ENCODE measurements at places on chromosomes 2 and 18.

GRCh38 chr2:161124201-161124600, 36.0 kb upstream of the TANK start:
- DNase-seq: no peak

DNA sequence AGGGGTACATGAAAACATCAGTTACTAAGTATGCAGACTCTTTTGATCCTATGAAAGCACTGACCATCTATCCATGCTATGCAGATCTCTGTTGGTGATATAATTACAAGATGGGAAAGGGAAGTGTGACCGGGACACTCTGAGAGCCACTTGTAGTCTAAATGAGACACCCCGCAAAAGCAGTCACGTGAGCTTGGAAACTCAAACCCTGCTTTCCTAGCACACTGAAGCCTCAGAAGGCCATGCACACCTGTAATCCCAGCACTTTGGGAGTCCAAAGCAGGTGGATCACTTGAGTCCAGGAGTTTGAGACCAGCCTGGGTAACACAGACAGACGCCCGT, 137.5 kb downstream of the INO80D start:
- no peak for DNase-seq

- no peak for DNase-seq
Observed at GRCh38 chr18:5466256-5466655, 77.5 kb downstream of the EPB41L3 start.

- no peak for DNase-seq
Observed at GRCh38 chr18:49612515-49613033, 50.7 kb downstream of the LIPG start.

GRCh38 chr2:20992201-20992711, 51.6 kb downstream of the APOB start:
- DNase-seq: no peak

DNA sequence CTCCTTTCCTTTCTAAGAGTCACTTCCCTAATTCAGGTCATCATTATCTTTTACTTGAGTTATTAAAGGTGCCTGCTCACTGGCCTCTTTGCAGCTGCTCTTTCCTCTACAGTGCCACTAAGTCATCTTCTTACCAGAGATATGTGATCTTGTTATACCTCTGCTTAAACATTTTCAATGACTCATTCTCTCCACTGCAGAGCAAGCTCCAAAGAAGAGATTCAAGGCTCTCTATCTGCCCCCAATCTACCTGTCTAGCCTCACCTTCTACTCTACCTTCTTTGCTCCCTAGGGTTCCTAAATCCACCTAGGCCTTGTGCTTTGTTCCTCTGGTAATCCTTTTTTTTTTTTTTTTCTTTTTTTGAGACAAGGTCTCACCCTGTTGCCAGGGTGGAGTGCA, 3.1 kb downstream of the ARHGEF33 start:
- no peak for DNase-seq

GRCh38 chr2:12967804-12968203, 251.1 kb downstream of the TRIB2 start:
- DNase-seq: no peak
